ENCODE measurements at places on chromosomes 5 and 9. TPM values are rescaled to one million over a fixed set of nuclear protein-coding genes. Genes with fewer than 3 reads are reported as not detected.
A peak's percentile ranks its signal among the peaks of the same experiment; 100 is the strongest.

GRCh38 chr5:57316798-57317327 is 143.0 kb downstream of the GPBP1 start:
- no peaks in the 10 kb centered on the region for H3K36me3 ChIP-seq
- peak overlapping the region; percentile 52 for H3K27ac ChIP-seq
- no peak overlapping the region for H3K4me3 ChIP-seq
- DNase-seq: no peak

Gene UBE2QL1
- total RNA-seq: 0.73 TPM

Gene FBXO38
- 80.3 TPM for total RNA-seq

GRCh38 chr9:68417762-68418161 is 61.4 kb downstream of the PGM5 start:
- H3K4me1 ChIP-seq: no peaks in the 10 kb centered on the region
- H3K27ac ChIP-seq: no peak overlapping the region
- no peak for DNase-seq

DNA sequence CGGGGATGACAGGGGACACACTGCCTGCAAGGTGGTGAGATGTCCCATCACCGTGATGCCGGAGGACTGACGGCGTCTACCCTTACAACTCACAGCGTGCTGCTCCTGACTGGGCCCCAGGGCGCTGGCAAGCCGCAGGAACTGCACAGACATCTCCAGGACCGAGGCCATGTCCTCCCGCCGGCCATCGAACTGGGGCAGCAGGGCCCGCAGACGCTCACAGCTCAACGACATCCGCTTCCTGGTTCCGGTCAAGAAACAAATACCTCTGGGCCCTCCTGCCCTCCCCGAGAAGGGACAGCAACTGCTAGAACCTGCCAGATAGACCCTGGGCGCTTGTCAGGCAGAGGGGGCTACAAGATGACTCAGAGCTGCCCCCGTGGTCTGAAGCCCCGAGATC is 1.0 kb downstream of the SOHLH1 start:
- H3K36me3 ChIP-seq: no peaks in the 10 kb centered on the region
- DNase-seq: no peak
- H3K27ac ChIP-seq: no peak overlapping the region
- H3K4me3 ChIP-seq: no peak overlapping the region
- no peaks in the 10 kb centered on the region for H3K4me1 ChIP-seq
- H3K27me3 ChIP-seq: peaks cover 3% of the 10 kb centered on the region

- peaks cover 9% of the 10 kb centered on the region for H3K27me3 ChIP-seq
- no peak for DNase-seq
- peak overlapping the region; percentile 35 for H3K4me3 ChIP-seq
- no peaks in the 10 kb centered on the region for H3K36me3 ChIP-seq
These were observed 48.8 kb downstream of the ACER2 start for GRCh38 chr9:19457693-19458009.
